ENCODE measurements at places on chromosomes 4 and X.

DNA sequence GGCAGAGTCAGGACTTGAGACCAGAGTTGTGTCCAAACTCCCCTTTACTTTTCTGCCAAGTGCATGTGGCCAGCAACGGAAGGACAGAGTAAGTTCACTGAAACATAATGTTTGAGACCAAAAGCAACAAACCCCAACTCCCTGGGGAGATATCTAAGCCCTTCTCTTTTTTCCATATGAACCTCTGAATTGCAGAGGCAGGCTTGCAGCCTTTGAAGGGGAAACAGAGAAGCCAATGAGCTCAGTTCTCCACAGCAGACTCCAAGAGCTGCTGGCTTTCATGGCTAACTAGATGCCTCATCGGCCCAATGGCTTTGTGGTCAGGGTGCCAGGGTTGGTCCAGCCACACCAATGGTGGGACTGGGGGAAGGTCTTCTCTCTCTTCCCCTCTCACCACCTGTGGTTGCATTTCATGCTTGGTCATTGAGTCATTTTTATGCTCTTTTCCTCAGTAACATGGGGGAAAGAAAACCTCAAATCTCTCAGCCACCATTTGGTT is 34.0 kb downstream of the STARD8 start:
- DNase-seq, result no peak

DNA sequence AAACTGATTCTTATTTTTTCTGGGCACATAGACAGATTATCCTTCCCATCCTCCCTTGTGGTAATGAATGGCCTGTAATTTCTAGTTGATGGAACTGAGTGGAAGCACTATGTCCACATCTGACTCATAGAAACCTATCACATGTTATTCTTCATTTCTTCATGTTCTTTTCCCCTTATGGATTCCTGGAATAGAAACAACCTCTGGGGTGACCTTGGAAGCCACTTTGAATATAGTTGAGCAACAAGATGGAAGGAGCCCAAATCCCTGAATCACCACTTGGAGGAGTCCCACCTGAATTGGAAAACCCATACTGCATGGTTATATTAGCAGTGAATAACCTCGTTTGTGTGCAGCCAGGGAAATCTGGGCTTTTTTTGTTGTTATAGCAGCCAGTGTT is 137.8 kb downstream of the MID1IP1 start:
- DNase-seq, result no peak

DNA sequence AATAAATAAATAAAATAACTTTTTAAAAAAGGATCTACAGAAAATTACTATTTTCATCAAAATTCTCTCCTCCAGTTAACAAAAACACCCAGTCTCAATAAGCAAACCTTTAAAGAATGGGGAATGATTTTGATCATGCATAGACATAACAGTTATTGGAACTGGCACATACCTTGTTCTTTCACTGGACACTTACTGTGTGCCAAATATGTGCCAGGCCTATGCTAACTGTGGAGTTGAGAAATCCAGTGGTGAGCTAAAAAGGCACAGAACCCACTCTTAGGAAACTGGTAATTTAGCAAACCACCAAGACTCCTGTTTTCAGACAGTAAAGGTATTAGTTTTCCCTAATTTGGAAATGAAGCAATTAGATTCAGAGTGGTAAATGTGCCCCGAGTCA is 39.1 kb downstream of the CLOCK start:
- no peak for DNase-seq

DNA sequence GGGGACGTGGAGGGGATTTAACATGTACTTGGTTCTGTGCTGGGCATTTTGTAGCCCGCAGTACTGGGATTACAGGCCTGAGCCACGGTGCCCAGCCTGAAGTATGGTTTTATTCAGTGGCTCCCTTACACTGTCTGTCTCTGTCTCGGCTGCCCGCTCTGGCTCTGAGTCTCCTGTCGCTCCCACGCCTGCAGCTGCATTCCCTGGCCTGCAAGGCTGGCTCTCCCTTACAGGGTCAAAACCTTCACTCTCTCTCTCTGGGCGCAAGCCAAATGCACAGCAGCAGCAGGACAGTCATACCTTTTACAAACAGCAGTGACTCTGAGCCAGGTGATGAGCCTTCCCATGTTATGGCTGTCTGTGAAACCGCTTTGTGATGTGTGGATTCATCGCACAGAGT is 72.1 kb downstream of the HTRA3 start:
- no peak for DNase-seq

- DNase-seq, result no peak
Observed at GRCh38 chrX:78019586-78020483, 50.4 kb upstream of the PGAM4 start.

GRCh38 chrX:119406776-119407175 is 7.6 kb downstream of the SLC25A43 start:
- DNase-seq, result no peak

GRCh38 chrX:22314692-22315091 is 42.0 kb downstream of the CBLL2 start:
- DNase-seq, result no peak

GRCh38 chr4:156553659-156554058 is 417.9 kb downstream of the PDGFC start:
- DNase-seq, result peak; percentile 18

GRCh38 chrX:16853537-16853936 is 16.6 kb downstream of the RBBP7 start:
- DNase-seq, result no peak

- DNase-seq, result no peak
Observed at GRCh38 chr4:72969976-72970375, 99.5 kb downstream of the COX18 start.

- peak; percentile 11 for DNase-seq
Observed at GRCh38 chr4:172819353-172819752, 349.3 kb upstream of the GALNT7 start.

DNA sequence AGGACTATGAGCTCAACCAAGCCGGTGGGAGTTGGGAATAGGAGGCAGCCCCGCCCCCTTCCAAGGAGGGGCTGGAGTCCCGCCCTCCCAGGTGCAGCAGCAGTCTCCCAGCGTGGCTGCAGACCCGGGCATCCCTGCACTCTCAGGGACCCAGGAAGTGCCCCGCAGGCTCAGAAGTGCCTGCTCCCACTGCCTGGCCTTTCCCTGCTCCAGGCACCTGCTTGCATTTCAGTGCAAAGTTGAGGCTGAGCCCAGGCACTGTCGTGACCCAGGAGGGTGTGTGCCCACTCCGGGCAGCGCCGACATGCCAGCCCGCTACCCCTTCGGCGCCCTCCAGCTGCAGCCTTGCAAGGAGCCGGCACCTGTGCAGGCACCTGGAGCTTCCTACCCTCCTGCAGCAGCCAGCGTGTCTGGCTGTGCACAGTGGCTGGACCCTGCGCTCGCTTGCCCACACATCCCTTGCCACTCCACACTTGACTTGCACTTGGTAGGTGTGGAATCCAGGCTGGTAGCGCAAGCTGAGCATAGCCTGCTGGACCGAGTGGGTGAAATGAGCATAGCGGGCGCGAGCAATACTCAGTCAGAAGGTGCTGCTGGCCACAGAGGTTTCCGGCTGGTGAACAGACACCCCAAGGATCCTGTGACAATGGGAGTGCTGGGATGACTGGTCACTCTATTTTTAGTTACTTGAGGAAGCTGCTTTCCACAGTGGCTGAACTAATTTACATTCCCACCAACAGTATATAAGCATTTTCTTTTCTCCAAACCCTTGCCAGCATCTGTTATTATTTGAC is 236.3 kb downstream of the PCDH10 start:
- DNase-seq, result no peak

- DNase-seq, result peak; percentile 58
Observed at GRCh38 chrX:139559383-139560042, 29.0 kb downstream of the F9 start.

DNA sequence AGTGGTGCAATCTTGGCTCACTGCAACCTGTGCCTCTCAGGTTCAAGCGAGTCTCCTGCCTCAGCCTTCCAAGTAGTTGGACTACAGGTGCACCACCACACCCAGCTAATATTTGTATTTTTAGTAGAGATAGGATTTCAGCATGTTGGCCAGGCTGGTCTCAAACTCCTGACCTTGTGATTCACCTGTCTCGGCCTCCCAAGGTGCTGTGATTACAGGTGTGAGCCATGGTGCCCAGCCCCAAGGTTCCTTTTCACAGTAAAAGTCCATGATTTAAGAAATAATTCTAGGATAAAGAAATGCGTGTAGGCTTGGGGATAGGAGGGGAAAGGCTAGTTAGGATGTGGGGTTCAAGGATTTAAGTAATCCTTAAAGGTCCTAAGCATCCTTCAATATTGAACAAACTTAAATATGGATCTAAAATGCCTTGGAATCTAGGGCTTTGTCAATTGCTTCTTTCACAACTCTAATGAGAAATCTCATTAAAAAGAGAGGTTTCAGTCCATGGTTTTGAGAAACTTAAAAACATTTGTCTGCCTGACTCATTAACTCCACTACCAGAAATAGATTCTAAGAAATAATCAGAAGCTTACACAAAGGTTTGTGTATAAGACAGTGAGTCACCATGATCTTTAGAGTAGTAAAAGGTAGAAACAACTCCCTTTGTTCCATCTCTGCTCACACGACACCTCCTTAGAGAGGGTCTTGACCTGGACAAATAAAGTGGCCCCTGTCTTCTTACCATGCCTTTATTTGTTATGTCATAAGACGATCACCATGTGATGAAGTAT is 203.2 kb downstream of the PTTG2 start:
- peak; percentile 59 for DNase-seq

- DNase-seq, result no peak
Observed at GRCh38 chrX:147897117-147897516, 14.6 kb upstream of the FMR1 start.

DNA sequence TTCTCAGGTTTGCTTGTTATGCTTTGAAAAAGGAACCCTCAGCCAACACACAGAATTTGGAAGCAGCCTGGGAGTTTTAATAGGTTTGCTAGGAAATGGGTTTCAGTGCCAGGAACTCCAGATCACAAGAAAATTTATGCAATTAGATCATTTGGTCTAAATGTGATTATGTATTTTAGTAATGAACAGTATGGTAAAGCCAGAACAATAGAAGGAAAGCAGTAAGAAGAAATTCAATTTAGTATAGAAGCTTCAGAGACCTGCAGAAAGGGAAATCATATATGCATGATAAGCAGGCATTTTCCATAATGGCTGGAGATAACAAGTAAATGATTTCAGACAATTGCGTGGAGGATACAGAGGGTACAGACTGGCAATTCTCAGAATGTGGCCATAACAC is 184.7 kb downstream of the KCNIP4 start:
- no peak for DNase-seq

GRCh38 chr4:23945451-23946017 is 55.7 kb upstream of the PPARGC1A start:
- peak; percentile 78 for DNase-seq

- DNase-seq, result no peak
Observed at GRCh38 chrX:17882680-17883079, 21.6 kb upstream of the RAI2 start.

- no peak for DNase-seq
Observed at GRCh38 chrX:148271263-148271662, 229.2 kb upstream of the AFF2 start.

DNA sequence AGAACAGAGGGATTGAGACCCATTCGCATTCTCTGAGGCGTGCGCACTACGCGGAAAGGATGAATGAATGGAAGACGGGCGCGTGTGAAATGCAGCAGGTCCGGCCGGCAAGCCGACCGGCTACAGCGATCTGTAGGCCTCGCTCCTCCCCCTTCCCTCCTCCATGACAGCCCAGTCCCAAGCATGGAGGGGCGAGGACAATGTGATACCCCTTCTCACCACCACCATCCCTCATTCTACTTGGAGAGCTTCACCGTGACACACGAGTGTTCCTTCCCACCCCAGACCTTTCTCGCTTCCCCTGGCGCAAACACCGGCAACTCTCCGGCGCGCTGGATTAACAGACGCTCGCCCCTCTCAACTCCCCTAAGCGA is 815 bp downstream of the EIF4E start:
- DNase-seq, result peak; percentile 76

DNA sequence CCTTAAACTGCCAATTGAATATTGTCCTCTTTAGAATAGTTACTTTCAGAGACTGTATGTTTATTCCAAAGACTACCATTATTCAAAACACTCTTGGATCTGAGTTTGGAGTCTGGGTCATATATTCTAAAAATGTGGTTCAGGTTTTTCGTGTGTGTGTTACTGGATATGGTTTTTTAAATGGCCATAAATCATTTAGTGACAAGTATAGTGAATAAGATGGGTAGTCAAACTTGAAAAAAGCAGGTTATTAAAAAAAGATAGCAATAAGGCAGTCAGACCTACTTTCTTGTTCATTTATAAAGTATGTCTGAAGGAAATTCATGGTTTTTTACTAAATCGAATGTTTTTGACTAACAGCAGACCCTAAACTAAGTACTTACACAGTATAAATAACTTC is 59.3 kb downstream of the DCK start:
- no peak for DNase-seq

DNA sequence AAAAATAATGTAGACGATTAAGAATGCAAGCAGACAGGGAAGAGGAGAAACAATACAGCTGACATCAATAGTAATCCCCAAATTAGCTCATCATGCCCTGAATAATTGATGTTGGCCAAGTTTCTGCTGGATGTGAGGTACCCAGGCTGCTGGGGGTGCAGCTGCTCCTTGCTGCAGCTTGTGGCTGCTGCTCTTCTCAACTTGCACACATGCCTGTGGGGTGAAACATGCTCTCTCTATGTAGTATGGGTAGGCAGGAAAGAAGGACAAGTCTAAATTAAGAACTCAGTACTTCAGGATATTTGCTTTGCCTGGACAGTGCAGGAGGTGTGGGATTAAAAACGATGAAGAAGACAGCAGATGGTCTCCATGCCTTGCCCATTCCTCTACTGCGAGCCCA is 16.7 kb downstream of the EDA2R start:
- no peak for DNase-seq

DNA sequence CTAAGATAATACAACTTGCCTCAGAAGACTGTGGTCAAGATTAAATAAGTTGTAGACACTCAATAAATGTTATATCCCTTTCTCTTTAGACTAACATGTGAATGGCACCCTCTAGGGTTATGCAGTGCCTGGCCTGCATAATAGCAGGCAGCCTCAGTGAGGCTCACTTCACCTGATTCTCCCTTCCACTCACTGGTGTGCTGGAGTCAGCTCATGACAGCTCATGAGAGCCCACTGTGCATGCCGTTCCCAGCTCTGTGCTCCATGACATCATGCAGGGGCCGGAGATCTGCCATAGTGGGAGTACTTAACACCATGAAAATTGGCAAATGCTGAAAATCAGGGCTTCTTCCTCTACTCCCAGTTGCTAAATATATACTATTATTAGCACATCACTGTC is 64.5 kb downstream of the TEC start:
- DNase-seq, result peak; percentile 63

GRCh38 chr4:19729886-19730651 is 521.6 kb upstream of the SLIT2 start:
- no peak for DNase-seq

- no peak for DNase-seq
Observed at GRCh38 chrX:19956923-19957322, 33.9 kb downstream of the BCLAF3 start.
